ENCODE measurements at places on chromosomes 11 and 22. TPM values are rescaled to one million over a fixed set of nuclear protein-coding genes. Genes with fewer than 3 reads are reported as not detected.

The SLC22A25 gene
- total RNA-seq: 0.48 TPM

- no peak for DNase-seq
Measured at GRCh38 chr11:9606809-9607510, 33.5 kb downstream of the WEE1 start.

DNA sequence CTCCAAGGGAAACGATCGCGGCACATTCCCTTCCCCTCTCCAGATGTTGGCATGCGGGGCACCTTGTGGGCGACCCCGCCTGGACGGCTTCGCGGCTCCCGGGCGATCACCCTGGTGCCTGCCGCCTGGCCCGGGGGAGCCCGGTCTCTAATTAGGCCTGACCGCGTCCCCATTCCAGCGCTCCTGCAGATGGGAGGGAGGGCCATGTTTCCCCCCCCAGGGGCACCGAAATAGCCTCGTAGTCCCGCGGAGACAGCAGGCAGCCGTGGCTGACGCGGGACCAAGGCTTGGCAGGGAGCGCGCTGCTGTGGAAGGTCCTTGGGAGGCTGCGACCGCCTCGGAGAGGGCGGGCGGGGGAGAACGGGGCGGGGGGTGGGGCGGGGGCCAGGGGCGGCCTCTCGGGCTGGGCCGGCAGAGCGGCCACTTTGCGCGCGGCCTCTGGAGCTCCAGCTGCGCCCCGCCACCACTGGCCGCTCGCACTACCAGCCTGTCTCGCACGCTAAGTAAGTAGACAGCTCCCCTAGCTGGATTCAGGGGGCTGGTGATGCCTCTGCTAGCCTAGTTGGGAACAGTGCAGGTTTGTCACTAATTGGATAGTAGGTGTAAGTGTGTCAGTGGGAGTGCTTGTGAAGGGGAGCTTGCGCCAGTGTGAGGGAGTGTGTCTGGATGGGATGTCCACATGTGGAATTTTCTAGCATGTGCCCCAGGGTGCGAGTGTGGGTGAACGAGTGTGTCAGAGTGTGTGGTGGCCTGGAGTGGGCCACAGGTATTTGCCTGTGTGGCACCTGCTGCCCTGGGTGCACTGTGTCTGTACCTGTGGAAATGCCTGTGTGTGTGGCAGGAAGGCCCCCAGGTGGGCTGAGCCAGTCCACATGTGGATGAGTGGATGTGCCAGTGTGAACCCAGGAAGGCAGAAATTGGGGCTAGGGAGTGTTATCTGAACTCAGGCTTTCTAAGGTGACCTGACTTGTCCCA lies at the start of gene INSC:
INSC (plus strand) TSS at position 423 of the 975 bp plus-strand sequence. CDS start 34,252 bp downstream, outside the sequence.
- no peak for DNase-seq

DNA sequence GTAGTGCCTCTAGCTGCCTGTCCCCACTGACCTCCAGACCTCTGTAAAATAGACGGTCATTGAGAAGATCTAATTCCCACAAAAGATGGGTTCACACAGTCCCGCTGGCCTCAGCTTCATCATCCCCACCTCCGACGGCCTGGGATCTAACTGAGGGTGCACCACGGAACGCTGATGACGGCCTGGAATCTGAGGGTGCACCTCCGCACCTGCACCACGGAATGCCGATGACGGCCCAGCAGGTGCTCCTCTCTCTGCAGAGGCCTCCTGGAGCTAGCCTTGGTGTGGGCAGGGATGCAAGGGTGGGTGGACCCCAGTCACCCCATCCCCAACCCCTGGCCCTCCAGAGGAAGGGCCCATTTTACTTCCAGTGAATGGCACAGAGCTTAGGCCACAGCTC lies 77.3 kb downstream of the PHF21B start:
- DNase-seq: no peak

- no peak for DNase-seq
Measured at GRCh38 chr11:82507288-82507687, 226.4 kb downstream of the FAM181B start.

- DNase-seq: no peak
Measured at GRCh38 chr11:63709336-63709884, 28.1 kb downstream of the RTN3 start.

DNA sequence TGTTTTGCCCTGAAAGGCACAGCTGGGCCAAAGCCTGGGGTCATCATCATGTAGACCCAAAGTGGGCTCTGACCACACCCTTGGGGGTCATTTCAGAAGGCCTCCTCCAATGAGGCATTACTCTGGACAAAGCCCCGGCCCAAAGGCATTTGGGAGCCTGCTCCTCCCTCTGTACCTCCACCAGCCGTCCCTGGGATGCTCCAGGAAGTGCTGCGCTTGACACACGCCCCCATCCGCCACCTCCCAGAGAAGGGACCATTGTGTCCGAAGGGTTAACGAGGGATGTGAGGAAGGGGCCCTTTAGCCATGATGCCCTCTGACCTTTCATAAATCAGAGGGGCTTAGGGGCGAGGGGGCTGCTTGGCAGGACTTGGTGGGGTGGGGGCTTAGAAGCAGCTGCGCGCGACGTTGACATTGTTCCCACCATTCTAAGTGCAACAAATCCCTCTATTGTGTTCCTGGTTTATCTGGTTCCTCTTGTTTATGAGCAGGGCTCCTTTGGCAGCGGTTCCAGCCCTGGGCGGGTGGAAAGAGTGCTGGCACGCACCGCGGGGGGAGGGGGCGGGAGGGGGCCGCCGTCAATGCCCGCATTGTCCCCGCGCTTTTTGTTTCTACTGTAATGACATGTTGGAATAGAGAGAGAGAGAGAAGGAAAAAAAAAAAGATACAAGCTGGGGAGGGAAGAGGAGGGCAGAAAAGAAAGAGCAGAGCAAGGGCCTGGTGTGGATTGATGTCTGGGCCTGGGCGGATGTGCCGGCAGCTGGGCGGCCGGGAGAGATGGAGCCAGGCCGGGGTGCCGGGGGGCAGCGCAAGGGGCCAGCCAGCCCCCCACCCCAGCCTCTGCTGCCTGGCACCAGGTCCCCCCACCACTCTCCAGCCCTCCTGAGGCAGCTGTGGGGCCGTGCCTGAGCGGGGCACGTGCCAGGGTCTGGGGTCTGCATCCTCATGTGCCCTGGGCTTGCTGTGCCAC lies 32.1 kb upstream of the SOX10 start:
- peak; percentile 91 for DNase-seq

DNA sequence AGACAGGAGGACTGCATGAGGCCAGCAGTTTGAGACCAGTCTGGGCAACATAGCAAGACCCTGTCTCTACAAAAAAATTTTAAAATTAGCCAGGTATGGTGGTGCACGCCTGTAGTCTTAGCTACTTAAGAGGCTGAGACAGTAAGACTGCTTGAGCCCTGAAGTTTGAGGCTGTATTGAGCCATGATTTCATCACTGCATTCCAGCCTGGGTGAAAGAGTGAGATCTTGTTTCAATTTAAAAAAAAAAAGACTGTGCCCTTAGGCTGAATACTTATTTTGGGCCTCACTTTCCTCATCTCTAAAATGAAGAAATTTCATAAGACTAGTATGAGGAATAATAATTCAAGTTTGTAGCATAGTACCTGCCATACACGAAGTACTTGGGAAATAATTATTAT lies 6.9 kb downstream of the AQP11 start:
- no peak for DNase-seq

DNA sequence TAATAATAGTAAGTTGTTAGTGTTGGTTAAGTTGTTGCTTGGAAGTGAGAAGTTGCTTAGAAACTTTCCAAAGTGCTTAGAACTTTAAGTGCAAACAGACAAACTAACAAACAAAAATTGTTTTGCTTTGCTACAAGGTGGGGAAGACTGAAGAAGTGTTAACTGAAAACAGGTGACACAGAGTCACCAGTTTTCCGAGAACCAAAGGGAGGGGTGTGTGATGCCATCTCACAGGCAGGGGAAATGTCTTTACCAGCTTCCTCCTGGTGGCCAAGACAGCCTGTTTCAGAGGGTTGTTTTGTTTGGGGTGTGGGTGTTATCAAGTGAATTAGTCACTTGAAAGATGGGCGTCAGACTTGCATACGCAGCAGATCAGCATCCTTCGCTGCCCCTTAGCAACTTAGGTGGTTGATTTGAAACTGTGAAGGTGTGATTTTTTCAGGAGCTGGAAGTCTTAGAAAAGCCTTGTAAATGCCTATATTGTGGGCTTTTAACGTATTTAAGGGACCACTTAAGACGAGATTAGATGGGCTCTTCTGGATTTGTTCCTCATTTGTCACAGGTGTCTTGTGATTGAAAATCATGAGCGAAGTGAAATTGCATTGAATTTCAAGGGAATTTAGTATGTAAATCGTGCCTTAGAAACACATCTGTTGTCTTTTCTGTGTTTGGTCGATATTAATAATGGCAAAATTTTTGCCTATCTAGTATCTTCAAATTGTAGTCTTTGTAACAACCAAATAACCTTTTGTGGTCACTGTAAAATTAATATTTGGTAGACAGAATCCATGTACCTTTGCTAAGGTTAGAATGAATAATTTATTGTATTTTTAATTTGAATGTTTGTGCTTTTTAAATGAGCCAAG lies 2.7 kb downstream of the NEAT1 start:
- DNase-seq: no peak
